SK-N-DZ (cell line): ENCODE measurements at places on chromosomes 12 and 14.

DNA sequence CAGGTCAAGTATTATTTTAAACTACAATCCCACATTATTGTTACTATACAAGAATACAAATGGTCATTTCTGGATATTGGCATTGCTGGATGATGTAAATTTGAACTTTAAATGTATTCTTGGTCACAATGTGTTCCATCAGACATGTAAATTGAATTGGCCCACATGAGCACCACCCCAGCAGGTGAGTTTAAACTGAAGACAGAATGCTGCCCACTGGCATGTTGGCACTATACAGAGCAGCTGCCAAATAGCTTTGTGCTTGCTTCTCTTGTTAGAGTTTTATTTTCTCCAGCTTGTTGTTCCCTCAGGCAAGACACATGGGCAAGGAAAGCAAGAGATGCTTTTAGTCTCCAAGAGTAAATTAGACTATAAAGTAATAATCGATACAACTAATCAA is 98.6 kb downstream of the C12orf50 start:
- DNase-seq: no peak

DNA sequence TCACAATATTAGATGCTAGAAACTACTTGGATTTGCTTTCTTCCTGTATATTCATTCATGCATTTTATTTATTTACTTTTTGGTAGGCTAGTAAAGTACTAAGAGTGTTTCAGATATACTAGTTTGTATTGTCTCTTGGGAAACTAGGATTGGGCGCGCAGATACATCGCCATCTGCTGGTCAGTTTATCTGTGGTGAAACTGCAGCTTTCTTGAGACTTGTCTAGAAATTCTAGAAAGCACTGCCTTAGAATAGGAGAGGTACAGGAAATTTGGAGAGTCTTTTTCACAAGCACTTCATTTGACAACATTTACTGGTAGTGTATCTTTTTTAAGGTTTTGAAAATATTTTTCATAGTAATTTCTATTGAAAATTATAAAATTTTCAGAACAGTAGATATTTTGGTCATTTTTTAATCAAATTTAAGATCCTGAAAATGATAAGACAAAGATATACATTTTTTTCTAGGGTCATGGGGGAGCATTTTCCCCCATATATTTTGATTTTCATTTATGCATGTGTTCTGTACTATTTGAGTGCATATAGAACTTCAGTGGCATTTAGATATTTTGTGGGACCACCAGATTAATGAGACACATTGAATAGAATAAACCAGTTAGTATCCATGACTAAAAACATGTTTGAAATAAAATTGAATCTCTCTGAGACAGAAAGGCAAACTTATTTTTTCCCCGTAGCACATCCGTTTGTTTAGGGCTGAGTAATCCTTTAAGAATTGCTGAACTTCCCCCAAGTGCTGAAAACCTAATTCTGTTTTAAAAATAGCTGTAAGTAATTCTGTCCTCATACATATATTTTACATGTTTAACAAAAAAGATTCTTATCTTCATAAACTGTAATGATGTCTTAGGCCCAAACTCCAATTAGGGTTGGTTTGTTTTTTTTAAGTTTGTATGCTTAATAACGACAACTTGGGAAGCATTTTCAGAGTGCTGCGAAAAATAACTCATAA is 44.5 kb downstream of the SLC38A6 start:
- DNase-seq: peak; percentile 49

DNA sequence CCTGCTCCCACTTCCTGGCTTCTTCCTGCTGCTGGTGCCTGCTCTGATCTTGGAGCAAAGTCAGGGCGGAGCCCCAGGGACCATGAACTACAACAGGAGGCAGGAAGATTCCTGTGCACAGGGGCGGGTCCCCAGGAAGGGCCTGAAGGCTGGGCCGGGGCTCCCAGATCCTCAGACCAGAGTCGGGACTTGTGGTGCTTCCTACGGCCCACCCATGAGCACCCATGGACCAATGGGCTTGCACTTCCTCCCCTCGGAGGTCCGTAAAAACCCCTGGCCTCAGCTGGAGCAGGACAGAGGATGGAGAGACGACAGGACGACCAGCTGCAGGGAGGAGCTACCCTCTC is 1287.1 kb downstream of the TMEM121 start:
- DNase-seq: no peak

GRCh38 chr12:72006766-72007165 is 68.1 kb downstream of the TPH2 start:
- no peak for DNase-seq

GRCh38 chr14:29064305-29064900 is 297.8 kb downstream of the FOXG1 start:
- DNase-seq: no peak

DNA sequence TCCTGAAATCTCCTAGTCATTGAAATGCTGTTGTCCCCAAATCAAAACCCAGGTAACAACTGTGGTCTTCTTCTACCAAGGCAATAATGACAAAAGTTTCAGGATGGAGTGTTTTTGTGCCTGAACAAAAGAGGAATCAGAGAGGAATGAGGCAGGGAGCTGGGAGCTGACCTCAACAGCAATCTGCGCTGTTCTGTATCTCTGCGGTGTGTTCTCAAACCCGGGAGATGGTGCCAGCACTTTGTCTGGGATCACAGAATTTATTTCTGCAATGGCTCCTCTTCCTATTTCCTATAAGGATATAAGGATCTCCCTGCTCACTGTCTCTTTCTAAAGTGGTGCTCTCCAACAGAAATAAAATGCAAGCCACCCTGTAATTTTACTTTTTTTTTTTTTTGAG is 449 bp upstream of the GLT8D2 start:
- DNase-seq: no peak
